ENCODE measurements at places on chromosomes 16 and 17.

DNA sequence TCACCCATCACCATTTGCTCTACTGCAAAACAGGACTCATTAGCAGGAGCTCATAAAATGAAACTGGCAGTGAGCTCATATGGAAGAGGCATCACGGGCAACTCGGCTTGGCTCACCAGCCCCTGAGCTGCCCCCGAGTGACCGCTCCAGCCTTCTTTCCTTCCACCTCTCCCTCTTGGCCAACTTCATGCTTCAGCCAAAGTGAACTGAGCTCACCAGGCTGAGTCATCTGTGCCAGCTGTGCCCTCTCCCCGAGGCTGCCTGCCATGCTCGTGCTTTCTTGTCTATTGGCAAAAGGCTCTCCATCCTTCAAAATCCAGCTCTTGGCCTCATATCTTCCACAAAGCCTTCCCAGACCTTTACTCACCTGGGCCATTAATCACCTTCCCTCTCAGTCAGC, 391.4 kb downstream of the WWOX start:
- DNase-seq, result no peak

DNA sequence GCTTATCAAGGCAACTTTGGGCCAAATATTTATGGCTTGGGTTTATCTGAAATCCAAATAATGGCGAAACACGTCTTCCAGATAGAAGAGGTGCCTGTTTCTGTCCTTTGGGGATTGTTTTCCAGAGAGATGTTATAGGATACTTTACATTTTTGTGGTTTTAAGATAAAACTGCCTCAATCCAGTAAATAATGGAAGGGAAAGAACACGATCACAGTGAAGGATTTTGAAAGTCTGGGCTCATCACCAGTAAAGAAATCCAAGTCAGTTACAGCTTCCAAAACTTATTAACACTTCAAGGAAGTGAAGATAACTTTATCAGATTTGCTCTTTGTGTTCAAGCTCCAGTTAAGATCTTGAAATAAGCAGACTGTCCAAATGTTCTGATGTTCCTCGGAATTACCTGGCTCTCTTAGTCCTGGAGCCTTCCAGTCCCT, 30.1 kb downstream of the DNAH2 start:
- no peak for DNase-seq

DNA sequence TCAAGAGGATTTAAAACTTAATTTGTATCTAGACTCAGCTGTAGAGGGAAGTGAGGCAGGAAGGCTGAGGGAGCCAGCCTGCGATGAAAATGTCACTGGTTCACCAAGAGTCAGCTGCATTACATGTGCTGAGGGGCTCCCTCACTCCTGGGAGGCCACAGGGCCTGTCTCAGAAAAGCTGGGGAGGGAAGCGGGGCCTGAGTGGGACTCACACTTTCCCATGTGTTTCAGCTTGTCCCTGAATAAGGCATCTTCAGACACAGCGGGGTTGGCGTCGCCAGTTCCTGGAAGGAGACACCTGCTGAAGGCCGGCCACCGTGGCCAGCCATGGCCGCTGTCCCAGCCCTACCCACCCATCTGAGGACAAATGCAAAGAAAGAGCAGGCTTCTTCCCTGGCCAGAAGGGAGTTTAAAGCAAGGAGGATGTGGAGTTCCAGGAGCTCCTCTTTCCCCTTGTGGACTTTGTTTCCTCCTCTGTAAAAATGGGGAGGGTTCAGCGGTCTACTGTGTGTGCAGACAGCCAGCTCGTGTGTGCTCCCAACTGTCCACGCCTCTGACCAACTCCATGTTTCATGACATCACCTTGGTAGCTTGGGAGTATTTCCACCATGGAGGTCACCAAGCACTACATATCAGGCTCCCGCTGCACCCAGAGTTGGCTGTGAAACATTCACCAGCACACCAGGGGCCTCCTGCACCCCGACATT, 19.2 kb upstream of the MRPS23 start:
- no peak for DNase-seq

GRCh38 chr16:20410121-20410723, 888 bp downstream of the ACSM5 start:
- no peak for DNase-seq

- DNase-seq, result no peak
Observed at GRCh38 chr17:5902181-5903140, 167.7 kb upstream of the WSCD1 start.

DNA sequence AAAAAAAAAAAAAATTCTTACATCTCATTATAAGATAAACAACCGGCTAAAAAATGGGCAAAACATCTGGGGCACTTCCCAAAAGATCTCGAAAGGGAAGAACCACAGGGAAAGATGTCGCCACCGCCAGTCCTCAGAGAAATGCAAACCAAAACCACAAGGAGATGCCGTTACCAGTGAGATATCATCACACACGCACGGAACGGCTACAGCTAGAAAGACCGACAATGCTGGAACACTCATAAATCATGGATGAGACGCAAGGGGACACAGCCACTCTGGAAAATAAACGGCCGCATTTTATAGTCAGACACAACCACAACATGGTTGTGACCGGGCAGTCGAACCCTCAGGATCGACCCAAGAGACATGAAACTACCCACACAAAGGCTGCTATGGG, 24.5 kb downstream of the WDR45B start:
- DNase-seq, result no peak

DNA sequence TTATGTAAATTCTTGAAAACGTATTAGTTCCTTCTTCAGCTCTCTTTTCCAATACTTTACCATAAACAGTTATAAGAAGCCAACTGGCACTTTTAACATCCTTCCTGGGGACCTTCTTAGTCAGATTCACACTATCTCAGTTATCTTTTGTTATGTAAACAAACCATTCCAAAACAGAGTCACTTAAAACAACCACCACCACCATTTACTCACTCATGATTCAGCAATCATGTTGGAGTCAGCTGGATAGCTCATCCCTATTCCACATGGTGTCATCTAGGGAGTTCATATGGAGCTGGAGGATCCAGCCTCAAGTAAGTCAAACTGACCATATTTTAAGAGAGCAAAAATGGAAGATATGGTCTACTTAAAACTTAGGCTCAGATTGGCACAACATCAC, 240.3 kb upstream of the IRX3 start:
- no peak for DNase-seq

GRCh38 chr16:23960081-23960885, 124.5 kb downstream of the PRKCB start:
- DNase-seq, result no peak

- no peak for DNase-seq
Observed at GRCh38 chr17:71104225-71104624, 934.9 kb downstream of the KCNJ2 start.

GRCh38 chr16:28835864-28836760, 10.0 kb downstream of the TUFM start:
- DNase-seq, result no peak

DNA sequence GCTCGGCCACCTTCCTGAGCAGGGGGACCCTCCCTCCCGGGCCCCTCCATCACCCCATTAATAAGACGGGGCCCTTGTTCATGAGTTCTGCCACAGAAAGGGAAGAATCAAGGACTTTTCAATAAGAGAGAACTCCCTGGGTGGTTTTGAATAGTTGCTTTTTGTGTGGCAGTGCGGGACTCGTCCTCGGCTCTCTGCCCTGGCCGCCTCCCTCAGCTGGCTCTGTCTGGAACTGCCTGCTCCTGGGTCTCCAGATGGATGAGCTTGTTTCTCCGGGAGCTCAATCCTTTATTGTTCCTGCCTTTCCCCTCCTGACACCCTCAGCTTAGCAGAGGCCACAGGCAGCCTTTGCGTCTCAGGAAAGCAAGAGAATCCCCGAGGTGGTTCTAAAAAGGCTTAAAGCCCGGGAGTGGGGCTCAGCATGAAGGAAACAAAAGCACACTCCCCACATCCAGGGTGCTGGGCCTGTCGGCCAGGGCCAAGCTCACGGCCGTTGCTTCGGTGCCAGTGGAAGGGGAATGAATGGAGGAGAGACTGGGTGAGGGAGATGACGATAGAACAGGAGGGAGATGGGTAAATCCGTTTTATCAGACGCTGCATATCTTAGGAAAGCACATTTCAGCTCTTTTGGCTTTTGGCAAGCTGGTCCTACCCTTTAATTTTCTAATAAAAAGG, 60.2 kb downstream of the RAI1 start:
- DNase-seq, result no peak

- no peak for DNase-seq
Observed at GRCh38 chr17:77958716-77959125, 218 bp downstream of the TNRC6C start.

- DNase-seq, result no peak
Observed at GRCh38 chr17:57422574-57423164, 166.3 kb downstream of the MSI2 start.

DNA sequence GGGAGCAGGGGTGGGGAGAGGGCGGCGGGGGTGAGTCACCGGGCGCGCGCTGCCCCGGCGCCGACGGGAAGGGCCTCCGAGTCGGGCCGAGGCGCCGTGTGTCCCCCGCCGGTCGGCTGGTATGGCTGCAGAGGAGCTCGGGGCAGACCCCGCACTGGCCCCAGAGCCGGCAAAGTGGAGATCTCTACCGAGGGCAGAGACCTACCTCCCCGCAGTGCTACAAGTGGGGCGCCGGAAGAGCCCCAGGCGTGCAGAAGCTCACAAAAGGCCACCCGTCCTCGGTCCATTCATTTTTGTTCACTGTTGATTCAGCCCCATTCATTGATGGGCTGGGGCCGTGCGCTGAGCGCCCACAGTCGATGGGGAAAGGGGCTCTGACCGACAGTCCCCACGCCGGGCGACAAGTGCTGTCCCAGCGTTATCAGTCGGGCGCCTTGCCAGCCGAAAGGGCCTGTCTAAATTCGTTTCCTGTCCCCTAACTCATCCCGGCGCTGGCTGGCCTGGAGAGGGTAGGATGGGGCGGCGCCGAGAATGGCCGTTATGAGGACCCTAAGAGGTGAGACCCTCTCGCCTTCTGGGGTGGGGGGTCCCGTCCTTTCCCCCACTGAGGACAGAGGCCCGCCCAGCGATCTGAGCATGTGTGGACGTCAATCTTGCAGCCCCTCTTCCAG, 709 bp upstream of the ENO3 start:
- no peak for DNase-seq

- DNase-seq, result no peak
Observed at GRCh38 chr17:66942451-66943264, 21.8 kb upstream of the CACNG4 start.

DNA sequence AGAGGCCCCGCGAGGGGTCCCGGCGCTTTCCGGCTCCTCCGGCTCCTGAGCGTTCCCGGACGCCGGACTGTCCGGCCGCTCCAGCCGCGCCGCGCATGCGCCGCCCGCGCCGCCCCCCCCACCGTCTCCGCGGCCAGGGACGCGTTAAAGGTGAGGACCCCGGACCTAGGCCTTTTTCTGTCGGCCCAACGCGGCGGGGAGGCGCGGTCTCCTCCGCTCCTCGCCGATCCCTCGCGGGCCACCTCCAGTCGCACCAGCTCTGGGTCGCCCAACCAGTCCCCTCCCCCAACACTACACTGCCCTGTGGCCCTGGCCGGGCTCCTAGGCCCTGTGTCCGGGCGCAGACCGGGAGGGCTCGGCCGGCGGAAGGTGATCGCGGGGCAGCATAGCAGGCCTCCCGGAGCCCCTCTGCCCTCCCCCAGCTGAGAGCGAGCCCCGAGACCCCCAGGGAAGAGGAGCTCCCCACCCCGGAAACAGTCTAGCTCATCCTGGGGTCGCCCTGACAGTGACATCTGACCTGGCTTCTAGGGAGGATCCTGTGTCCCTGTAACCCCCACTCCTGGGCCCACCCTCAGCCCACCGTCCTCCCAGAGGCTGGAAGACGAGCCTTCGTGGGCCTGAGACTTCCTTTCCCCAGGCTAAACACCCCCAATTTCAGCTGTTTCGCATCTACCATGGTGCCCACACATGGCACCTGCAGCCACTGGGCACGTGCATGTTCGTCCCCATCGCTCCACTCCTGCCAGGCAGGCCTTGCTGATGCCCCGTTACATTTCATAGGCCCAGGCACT, 14.7 kb upstream of the BCAR1 start:
- no peak for DNase-seq

DNA sequence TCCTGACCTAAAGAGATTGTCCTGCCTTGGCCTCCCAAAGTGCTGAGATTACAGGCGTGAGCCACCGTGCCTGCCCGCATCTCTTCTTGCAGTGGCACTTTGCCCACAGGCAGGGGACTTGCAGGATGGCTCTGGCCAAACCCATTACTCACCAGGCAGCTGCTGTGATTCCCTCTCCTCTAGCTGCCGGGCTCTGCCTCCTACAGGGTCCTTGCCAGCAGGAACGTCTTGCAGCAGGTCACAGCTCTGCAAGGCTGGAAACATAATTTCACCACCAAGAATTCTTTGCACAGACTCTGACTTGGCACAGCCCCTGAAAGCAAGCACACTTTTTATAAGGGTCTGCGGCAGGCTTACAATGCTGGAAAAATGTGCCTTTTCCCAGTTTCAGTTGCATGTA, 20.3 kb downstream of the COX4I1 start:
- DNase-seq, result no peak

DNA sequence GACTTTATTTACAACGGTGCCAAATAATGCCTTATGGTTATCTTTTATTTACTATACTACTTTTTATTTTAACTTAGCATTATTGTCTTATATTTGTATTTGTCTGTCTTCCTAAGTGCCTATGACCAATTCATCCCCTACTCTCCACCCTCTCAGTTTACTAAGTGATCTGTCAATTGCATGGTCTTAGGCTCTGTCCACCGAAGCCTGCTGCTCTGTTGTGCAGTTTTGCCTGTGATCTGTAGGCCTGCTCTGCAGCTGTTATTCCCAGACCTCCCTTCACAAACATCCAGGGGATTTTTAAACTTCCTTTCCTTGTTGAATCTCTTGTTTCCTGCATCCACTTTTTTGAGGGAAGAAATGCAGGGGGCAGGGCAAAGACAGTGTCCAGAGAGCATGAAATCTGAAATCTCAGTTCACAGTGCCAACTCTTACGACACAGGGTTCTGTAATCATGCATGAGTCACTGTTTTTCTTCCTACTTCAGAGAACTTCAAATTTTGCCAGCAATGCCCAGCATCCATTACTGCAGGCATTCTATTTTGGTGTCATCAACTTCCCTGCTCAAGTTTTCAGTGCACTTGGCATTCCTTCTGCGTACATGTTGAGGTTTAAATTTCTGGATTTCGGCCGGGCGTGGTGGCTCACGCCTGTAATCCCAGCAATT, 11.4 kb downstream of the SLFN5 start:
- peak; percentile 77 for DNase-seq

DNA sequence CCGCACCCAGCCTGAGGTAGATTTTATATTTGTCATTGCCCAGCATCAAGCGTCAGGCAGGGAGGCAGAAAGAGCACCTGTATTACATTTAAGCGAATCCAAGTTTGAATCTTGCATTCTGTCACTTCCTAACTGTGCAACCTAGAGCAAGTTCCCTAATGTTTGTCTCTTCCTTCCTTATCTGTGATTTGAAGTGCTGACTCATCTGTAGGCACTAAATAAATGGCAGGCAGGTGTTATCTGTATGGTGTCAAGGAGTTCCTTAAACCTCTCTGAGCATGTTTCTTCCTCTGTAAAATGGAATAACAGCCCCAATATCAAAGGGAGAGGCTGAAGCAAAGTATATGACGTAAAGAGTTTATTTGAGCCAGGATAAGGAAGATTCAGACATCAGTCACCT, 24.3 kb downstream of the GP2 start:
- no peak for DNase-seq

DNA sequence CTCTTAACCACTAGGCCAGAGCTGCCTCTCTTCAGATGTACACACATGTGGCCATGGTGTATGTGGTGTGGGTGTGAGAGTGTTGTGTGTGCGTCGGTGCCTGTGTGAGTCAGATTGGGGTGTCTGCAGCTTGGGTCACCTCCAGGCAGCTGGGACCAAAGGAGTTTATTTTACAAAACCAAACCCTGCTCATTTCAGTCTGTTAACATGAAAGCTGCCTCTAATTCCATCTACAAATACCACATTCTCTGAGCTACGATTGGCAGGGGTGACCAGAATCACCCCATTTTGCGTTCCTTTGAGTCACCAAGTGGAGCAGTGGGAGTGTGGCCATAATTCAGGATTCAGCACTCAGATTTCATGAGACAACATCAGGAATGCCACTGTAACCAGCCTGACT, 105.3 kb downstream of the IRX5 start:
- no peak for DNase-seq

Data from retinal pigment epithelial cell (primary cell).